HTR-8/SVneo (cell line): ENCODE measurements at places on chromosomes 3 and 15.

GRCh38 chr15:50150851-50151250 is 31.1 kb upstream of the SLC27A2 start:
- no peak for DNase-seq

GRCh38 chr3:127114337-127115070 is 78.4 kb upstream of the PRR23E start:
- no peak for DNase-seq

DNA sequence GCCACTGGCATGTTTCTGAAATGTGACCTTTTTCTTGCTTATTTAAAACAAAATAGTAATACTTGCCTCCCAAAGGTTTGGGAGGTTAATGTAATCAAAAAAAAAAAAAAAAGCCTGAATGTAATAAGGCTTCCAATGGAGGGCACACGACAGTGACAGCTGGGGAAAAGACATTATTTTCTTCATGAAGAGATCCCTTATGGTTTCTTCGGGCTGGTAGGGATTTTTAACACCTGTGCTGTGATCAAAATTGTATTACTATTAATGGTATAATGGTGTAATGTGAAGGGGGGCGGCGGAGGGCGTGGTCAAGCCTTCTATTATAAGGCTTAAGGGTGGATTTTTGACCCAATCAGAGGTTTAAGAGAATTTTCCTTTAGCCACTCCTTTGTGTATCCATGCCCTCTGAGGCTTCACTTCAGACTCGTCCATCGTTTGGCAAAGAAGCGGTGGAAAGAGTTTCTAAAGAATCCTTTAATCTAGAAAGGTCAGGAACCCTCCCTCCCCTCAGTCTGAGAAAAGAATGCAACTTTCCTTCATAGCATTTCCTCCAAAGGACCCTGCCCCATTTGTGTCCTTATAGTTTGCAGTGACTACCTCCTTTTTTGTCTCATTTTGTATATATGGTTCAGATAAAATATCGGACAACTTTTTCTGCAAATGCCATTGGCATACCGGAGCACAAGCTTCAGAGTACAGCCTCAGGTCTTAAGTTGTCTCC is 89.5 kb upstream of the CHD2 start:
- no peak for DNase-seq

DNA sequence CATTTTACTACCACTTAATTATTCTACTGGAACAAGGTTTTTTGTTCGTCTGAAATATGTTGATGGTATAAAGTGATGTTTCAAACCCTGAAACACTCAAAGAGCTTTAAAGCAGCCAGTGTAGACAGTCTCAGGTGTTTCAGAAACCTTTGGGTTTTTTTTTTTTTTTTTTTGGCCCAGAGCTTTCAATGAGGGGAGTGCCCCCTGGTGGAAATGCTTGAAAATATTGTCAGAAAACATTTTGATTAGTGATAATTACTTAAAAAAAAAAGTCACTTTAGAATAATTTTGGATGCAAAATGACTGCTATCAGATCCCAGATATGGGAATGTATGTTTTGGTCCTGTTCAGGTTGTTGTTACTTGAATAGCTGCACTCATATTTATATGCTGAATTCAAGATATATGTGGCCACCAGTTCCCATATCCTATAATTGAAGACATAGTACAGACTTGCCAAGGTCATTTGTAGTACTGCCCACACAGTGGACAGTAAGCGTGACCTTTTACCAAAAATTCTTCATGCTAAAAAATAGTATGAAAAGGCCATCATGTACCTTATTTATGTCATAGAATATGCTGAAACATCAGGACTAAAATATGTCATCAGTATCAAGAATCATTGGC is 35.9 kb downstream of the SATB1 start:
- peak; percentile 1 for DNase-seq

GRCh38 chr15:36358523-36358922 is 220.9 kb upstream of the CDIN1 start:
- DNase-seq = no peak

GRCh38 chr15:36826948-36827347 is 247.5 kb downstream of the CDIN1 start:
- no peak for DNase-seq

DNA sequence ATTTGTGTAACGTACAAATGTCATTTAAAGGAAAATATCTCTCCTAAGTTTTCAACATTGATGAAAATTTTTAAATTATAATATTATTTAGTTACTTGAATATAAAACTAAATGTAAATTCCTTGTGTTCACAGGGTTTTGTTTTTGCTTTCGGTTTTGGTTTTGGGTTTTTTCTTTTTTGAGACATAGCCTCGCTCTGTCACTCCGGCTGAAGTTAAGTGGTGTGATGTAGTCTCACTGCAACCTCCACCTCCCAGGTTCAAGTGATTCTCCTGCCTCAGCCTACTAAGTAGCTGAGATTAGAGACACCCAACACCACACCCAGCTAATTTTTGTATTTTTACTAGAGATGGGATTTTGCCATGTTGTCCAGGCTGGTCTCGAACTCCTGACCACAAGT is 79.3 kb upstream of the TCF12 start:
- DNase-seq = no peak

DNA sequence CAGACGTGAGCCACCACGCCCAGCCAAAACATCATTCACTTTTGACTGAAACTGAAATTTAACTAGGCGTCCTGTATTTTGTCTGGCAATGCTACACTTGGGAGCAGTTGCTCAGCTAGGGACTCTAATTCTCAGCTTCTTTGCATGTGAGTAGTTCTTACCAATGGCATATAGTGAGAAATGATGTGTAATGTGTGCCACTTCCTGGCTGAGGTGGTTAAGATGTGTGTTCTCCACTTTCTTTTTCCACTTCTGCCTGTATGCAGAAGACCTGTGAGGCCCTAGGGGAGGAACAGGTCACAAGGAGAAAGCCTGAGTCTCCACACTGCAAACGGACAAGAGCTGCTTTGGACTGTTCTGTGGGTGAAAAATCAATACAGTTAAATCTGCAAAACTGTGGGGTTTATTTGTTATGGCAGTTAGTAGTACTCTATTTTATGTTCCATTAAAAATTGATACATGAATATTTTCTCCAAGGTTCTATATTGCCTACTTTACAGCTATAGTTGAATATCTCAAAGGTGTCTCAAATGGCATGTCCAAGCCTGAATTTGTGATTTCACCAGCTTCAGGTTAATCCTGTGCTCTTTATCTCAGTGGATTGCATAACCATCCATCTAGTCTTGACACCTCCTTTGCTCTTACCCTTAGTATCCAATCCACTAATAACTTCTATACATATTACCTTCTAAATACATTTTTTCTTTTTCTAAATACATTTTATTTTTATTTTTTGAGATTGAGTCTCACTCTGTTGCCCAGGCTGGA is 59.3 kb downstream of the NR1D2 start:
- no peak for DNase-seq

DNA sequence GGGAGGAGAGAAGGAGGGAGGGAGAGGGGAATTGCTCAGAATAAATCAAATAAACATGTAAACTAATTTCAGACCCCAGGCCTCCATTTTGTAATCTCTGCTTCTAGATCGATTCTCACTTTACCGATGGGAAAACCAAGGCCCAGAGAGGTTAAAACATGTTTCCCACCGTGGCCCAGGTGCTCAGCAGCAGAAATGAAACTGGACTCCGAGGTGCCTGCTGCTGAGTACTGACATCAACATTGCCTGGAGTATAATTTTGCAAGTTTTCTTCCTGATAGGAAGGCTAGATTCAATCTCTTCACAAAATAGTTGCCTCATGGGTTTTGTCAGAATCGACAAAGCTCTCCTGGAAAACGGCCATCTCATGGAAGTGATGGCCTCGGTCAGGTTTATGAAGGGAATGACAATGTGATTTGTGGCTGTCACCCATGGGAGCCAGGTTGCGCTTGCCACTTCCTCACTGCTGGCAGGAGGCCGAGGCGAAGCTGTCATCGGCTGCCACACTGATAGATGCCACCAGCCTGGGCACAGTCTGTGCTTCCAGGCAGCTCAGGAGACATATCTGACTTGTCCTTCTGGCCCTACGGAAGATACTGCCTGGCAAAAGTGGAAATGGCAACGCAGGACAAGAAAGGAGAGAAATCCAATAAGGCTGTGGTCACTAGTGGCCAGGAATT is 133.1 kb upstream of the LRRN1 start:
- DNase-seq = no peak

DNA sequence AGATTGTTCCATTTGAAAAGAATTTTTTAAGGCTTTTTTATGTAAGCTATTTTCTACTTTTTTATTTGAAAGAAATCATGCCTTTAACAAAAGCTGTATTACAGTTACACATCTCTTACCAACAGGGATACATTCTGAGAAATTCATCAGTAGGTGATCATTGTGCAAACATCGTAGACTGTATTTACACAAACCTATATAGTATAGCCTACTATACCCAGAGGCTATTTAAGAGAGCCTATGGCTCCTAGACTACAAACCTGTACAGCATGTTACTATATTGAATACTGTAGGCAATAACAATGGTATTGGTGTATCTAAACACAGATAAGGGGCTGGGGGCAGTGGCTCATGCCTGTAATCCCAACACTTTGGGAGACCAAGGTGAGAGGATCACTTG is 43.1 kb downstream of the PEAK1 start:
- no peak for DNase-seq

DNA sequence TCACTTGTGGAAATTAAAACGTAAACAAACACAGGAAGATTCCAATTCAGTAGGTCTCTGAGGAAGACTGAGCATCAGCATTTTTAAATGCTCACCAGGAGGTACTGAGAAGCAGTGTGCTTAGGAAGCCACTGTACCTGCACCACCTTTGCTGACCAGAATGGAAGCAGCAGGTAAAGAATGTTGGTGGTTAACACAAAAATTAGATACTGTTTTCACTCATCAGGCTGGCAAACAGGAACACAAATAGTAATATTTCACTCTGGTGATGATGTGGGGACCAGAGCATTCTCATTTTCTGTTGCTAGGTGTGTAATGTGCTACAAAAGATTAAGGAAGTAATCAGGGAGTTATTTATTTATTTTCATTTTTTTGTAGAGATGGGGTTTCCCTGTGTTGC is 29.9 kb upstream of the GHSR start:
- no peak for DNase-seq

GRCh38 chr15:95574053-95574452 is 756.4 kb upstream of the NR2F2 start:
- DNase-seq = no peak

- DNase-seq = no peak
Measured at GRCh38 chr3:174397848-174398247, 461.3 kb upstream of the NAALADL2 start.

DNA sequence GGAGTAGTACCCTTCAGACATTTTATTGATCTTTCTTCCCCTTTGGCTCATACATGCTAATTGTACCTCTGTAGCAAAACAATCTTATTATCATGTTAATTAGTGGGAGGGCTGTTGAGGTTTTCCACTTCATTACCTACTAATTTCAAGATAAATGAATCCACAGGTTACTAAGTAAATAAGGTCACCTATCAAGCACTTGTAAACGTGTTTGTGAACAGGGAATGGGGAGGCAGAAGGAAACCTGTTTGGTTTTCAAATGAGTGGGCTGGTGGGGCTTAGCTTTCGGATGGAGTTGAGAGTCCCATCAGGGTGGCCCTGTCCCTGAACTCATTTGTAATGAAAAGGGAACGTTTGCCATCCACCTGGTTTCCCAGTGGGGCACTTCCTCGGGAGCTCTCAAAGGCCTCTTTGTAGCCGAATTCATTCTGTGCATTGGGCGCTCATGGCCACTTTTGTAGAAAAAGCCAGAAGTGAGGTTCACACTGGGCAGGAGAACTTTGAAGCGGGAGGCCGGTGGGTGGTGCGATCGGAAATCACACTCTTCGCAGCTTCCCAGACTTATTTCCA is 419.8 kb upstream of the NR2F2 start:
- no peak for DNase-seq

DNA sequence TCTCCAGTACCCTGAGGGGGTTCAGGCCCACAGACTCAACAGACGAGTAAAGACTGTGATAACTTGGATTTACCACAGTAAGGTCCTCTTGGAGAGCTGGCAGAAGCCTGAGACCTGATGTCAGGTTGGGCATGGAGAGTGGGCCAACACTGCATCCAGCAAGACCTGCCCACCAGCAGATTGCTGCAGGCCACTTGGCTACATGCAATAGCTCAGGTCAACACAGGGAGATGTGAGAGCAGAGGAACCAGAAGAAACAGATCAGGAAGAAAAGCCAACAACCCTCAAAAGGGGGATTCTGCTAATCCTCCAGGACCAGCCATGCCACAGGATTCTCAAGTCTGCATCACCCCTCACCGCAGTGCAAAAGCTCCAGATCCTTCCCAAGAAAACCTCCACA is 1.7 kb upstream of the IP6K1 start:
- DNase-seq = no peak

GRCh38 chr3:45841420-45841756 is 531 bp downstream of the LZTFL1 start:
- DNase-seq = no peak

DNA sequence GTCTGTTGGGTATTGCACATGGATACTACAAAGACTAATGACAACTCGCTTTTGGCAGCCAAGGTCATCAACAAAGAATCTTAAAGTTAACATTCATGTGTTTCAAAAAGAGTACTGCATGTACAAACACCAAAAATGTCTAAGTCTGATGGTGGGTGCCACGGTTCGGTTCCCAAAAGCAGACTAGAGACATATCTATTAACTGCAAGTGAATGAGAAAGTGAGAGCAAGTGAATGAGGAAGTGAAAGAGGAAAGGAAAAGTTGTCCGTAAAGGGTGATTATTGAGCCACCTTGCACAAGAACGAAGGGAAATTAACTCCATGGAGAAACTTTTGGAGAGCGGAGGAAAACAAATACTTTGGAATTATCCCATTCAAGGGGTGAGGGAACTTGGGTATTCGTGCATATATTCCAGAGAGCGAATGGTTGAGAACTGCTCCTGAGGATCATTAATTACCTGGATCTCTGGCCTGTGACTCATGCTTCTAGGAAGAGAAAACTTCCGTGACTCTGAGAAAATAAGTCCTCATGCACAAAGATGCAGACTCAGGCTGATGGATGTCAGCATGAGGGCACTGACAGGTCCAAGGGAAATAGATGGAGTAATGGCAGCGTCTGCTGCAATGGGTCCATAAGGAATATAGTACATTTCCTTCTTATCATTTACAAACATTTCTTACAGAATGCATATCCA is 336.5 kb upstream of the TGFBR2 start:
- no peak for DNase-seq

GRCh38 chr3:13574798-13575451 is 26.0 kb downstream of the FBLN2 start:
- no peak for DNase-seq

- no peak for DNase-seq
Measured at GRCh38 chr3:124202754-124203153, 210.8 kb upstream of the ROPN1 start.

DNA sequence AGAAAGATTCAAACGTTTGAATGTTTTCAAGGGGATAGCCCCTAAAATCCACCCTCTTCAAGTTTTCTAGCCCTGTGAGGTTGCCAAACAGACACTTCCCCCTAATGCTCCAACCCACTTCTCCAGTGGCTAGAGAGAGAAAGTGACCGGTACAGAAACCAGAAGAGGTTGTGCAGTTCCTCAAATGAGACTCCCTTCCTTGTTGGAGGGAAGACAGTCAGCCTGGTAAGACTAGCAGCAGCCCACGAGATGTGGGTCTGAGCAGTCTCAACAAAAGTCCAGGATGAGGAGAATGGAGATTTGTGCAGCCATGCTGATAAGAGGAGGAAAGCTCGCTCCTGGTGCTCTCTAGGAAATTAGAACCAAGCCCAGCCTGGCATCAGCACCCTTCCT is 222.8 kb upstream of the TPRG1 start:
- no peak for DNase-seq

- DNase-seq = peak; percentile 83
Measured at GRCh38 chr15:100721758-100722550, 119.6 kb downstream of the ASB7 start.
